ENCODE measurements at places on chromosomes 13 and 19.

GRCh38 chr13:62046512-62046911 lies 630.9 kb upstream of the PCDH20 start:
- DNase-seq, result no peak

DNA sequence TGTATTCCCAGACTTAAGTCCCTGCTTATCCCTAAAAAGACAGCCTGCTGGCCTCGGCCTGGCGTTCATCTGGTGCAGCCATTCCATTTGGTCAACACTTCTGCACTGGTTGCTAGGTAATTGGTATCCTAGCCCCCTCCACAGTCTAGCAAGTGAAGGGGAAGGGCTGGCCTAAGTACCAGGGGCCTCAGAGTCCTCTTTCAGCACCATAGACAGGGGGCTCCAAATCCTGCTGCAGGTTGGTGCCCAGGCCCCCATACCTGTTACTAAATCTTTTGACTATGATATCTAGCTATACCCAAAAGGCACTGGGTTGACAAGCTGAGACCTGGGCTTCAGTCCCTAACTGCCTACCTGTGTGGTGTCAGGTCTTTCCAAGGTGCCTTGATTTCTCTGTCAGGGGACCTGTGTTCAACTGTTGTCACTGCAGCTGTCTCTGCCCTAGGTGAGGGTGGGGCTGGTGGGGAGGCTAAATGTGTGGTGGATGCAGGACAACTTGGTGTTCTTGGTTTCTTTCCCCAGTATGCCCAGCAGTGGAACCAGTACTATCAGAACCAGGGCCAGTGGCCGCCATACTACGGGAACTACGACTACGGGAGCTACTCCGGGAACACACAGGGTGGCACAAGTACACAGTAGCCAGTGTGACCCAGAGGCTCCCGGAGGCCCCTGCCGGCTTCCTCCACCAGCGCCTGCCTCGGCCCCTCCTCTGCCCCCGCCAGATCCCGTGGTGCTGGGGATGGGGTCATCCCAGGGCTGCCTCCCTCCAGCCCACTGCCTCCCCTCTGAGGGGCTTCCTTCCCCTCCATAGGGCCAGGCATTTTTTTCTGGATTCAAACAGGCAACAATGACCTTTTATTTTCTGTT lies 3.8 kb upstream of the CCDC97 start:
- no peak for DNase-seq

DNA sequence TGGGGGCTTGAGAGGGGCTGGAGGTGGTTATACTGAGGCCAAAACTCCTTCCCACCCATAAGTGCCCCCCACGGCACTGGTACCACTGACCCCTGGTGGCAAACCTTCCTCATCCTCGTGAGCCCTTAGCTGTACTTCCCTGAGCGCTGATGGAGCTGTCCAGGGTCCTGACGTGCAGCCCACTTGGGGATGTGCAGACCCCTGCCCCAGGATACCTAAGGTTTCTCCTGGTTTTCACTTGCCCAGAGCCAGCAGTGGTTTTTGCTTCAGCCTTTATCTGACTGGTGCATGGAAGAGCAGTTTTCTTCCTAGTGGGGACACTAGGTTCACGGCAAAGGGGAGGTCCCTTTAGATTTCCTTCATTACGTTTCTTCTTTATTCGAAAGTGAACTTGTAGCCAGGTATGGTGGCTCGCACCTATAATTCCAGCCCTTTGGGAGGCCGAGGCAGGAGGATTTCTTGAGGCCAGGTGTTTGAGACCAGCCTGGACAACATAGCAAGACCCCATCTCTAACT lies 28.7 kb upstream of the KCTD15 start:
- no peak for DNase-seq

GRCh38 chr13:36713887-36714286 lies 40.1 kb downstream of the SERTM1 start:
- no peak for DNase-seq

- no peak for DNase-seq
Measured at GRCh38 chr13:20175907-20176652, 15.2 kb upstream of the GJA3 start.

GRCh38 chr13:43127103-43127798 lies 103.9 kb downstream of the DNAJC15 start:
- DNase-seq, result no peak

DNA sequence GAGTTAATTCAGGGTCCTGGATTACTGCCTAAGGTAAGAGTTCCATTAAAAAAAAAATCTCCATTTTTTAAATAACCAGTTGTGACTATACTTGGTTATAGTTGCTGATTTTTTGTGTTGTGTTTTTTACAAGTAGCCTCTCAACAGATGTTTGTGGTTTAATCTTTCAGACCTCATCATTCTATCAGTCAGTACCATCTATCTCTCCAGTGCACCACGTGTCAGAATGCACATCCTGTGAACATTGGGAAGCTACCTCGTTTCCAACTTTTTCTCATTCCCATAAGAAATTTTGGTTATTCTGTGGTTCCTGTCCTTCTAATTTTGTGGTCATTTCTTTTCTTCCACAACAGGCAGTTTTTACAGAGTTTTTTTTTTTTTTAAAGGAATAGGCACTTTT lies 39.2 kb downstream of the WDFY2 start:
- DNase-seq, result no peak
